ENCODE measurements at places on chromosomes 6 and 20.

DNA sequence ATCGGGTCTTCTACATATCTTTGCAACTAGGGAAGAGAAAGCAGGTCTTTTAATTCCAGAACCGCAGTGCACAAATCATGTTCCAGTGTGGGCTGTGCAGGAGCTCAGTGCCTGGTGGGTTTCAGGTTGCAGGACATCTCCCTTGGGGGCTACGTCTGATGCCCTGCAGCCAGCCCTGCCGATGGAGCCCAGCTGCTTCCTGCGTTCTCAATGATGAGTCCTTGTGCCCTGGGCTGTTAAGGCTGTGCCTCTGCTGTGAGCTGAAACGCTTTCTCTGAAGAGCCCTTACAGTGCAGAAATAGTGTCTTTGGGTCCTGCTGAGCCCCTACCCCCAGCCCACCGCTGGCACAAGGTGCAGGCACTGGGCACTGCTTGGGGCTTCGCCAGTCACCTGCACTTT is 192.9 kb downstream of the SYNDIG1 start:
- no peak for DNase-seq

DNA sequence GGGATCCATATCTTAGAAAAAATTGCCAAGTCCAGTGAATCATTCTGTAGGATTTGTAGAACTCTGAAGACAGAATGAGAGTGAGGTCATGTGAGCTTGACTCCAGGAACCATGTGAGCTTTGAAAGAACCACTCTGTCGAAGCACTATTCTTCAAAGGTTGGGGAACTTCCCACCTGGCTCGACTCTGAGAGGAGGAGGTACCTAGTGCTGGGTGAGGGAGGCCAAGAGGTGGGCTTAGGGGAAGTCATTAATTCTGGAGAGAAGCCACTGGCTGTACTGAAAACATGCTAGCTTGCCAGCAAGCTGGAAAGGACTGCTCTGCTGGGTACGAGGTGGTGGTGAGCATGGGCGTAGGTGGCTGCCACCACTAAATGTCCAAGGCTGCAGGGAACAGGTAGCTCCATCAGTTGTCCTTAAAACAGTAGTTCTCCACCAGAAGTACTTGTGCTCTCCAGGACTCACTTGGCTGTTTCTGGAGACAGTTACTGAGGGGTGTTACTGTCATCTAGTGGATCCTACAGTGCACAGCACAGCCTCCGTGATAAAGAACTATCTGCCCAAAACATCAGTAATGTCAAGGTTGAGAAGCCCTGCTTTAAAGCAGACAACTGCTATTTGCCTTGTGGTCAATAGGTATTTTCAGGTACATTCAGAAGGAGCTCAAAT is 34.7 kb upstream of the SYNJ2 start:
- DNase-seq, result no peak

- DNase-seq, result no peak
Measured at GRCh38 chr20:6605055-6605935, 162.2 kb upstream of the BMP2 start.

GRCh38 chr6:126017668-126018067 is 31.3 kb downstream of the TRMT11 start:
- no peak for DNase-seq

DNA sequence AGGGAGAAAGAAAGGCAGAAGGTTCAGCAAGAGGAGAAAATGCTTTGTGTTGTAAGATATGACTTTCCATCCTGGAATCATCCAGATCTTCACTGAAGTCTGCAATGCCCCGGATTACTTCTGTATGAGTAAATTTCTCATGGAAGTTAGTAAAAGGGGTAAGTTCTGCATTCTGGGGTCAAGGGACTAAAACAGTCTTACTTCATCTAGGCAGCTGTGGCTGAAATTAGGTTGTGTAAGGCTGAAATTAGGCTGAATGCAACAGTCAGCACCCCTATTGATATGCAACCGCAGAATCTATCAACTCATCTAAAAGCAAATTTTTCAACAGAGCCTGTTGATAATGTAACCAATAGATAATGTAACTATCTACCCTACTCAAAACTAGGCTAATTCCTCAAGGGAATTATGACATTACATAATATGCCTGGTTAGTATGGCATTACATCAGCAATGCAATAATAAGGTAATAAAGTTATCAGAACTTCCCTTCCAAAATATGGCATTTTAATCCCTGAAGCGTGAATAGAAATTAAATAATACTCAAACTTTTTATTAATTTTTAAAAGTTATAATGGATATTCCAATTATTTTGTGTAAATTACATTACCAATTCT is 671.7 kb upstream of the CITED2 start:
- DNase-seq, result no peak

DNA sequence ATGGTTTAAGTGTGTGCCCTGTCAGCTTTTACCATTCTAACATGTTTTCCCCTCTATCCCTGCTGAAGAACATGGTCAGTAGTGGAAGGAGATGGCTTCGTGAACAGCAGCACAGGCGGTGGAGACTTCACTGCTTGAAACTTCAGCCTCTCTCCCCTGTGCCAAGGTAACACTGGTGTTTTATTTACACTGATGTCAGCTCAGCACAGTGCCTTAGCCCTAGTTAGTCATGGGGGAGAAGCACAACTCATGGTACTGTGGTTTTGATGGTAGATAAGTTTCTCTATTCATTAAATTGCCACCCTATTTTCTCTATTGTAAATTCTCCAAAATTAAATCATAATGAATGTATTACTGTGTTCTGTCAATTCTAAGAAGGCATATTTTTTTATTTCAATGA is 56.6 kb downstream of the MTHFD1L start:
- no peak for DNase-seq

DNA sequence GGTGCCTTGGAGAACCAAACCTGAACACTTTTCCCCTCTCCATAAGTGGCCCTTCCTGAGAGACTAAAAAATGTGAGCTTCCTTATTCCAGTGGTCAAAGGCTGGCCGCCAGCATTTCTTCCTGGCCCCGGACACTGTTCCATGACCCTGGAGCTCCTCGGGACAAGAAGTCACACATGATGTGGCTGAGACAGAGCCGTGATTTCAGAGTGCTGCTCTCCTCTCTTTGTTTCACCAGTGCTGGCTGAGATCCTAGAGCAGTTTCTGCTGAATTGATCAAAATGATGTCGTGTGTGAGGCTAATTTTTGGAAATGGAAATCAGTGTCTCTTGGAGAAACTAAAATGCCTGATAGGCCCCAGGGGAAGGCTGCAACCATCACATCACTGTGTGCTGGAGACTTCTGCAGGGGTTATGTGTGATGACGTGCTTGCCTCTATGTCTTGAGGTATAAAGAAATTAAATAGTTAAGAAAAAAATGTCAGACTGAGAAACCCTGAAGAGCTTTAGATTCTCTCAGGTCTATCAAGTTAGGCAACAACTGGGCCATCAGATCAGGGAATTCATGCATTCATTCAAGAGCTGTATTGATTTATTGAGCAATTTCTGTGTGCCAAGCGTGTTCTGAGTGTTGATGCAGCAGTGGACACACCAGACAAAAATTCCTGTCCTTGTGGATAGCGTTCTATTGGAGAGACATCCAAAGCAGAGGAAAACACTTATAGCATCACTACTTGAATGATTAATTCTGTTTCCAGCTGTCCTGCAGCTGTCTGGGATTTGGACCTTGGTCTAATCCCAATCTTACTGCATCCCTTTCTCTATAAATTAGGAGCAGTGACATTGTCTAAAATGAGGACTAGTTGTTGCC is 72.7 kb upstream of the CCN6 start:
- no peak for DNase-seq

GRCh38 chr6:14272737-14273085 is 155.1 kb downstream of the CD83 start:
- DNase-seq, result no peak

DNA sequence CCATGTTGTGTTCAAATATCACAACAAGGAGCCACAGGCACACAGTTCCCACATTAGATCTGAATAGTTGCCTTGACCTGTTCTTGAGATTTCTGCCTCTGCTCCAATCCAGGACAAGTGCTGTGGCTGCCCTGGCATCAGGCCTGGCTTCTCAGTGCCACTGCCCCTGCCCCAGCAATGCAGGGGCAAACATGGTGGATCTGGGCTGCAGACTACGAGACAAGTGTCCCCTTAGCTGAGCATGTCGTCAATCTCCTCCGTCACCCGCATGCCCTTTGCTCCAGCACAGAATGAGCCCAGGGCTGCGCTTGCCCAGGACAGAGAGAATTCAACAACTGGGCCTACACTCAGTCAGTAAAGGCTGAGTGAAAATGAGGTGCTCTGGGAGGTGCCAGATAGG is 201.6 kb downstream of the SYNDIG1 start:
- DNase-seq, result no peak

DNA sequence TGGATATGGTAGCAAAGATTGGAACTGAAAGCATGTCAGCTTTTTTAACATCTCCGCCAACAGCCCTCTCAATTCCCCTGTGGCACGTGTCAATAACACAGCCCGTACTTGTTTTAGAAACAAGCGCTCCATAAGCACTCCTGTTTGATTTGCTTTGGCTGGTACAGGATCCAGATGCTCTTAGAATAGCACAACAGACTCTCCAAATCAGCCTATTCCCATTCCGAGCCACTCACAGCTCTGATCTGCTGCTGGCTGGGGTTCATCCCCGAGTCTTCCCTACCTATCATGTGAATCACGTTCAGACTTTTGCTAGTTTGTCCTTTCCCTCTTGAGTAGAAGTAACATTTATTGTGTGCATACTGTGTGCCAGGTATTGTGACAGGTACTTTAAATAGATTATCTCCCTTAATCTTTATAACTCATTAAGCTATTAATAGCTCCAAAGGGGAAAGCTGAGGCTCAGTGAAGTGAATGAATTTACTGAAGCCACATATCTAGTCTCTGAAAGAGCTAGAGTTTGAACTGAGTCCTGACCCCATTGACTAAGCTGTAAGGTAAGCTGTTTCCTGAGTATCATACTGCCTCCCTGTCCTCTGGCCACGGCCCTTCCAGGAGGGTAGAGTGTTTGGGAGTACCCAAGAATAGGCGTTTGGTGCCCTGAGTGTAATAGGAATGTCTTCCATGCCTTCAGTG is 46.7 kb downstream of the RALY start:
- DNase-seq, result no peak

DNA sequence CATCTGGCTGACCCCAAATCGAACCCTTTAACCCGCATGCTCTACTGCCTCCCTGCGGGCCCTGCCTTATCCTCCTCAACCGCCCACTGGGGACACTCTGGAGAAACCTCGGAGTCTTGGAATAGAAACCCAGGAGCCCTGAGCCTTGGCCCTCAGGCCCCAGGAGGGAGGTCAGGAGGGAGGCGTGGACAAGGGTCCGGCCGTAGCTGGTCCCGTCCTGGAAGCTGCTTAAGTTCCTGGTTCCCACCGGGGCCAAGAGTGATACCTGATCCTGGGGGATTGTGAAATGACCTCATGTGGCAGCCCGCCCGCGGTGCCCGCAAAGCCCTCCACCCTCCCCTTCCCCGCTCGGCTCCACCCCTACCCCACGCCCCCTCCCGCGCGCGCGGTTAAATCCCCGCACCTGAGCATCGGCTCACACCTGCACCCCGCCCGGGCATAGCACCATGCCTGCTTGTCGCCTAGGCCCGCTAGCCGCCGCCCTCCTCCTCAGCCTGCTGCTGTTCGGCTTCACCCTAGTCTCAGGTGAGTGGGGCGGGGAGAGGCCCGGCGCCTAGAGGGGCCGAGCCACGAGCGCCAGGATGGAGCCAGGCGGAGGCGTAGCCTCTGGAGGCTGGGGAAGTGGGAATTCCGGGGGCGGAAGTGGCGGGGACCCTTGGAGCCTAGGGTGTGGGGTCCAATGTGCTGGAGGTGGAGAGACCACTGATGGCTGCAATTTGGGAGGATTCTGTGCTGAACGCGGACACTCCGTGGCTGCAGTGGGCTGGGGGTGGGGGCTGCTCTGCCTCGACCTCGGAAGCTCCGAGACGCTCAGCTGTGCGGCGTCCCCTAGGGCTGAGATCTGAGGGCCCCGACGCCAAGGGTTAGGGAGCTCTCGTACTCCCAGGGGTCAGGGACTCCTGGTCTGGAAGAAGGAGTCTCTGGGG is at the start of gene WFDC2:
TSS of gene WFDC2 (plus strand) at position 418 of the 926 bp plus-strand sequence. CDS start at position 447, 29 bp downstream.
- no peak for DNase-seq

GRCh38 chr6:53410508-53411258 is 61.9 kb upstream of the ELOVL5 start:
- no peak for DNase-seq

- no peak for DNase-seq
Measured at GRCh38 chr6:26241033-26241895, 123.7 kb upstream of the BTN3A2 start.

DNA sequence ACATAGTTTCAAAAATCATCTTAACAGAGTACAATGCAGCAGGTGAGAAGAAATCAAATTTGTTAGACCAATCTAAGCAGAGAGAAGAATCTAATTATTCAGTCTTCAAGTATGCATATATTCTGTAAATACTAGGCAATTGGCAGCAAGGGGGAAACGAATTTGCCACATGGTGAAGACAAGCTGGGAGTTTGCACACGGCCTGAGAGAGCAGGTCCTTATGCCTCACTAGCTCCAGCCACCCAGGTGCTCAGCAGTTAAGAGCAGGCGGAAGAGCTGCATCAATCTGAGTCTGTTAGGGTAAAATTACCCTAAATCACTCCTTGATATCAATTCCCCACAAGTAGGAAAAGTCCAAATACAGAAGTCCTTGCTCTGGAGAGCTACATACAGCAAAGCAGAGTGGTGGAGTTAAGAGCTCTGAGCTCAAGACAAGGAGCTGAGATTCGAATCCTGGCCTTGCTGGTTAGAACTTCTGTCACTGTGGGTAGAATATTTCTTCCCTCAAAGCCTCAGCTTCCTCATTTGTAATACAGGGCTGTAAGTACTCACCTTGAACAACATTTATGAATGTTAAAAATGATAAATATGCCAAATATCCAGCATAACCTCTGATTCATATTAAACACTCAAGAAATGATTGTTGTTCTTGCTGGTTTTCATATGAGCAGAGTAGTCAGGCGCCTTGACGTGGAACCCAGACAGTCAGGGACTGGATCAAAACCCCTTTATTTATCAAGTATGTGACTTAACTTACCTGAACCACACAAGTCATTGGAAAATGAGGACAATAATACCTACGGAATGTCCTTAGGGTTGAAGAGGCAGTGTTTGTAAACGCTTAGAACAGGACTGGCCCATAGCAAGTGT is 444.2 kb downstream of the CDH26 start:
- DNase-seq, result no peak

DNA sequence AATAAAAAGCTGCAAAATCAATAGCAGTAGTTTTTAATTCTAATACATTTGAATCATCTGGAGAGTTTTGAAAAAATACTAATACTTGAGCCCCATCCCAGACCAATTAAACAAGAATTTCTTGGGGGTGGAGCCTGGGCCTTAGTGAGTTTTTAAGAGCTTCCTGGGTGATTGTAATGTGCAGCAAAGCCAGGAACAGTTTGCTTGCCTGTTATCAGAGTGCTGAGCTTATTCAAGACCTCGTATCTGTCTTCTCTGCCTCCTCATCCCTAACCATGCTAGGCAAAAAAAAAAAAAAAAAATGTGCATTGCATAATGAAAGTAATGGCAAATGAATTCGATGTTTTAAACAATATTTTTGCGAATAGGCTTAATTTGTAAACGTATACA is 36.4 kb upstream of the MYB start:
- DNase-seq, result no peak

DNA sequence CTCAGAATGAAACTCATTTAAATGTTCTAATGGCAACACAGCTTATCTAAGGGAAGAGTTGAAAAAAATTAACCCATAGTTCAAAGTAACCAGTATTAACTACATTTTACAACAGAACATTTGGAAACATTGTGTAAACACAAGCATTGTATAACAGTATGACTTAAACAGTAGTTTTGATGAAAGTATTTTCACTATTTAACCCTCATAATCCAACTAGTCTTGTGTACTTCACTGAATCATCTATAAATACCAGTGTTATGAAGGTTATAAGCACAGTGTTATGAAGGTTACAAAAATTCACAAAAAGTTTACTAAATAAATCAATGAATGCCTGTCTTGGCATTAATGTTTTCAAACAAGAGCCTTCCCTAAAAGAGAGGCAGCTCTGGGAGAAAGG is 66.5 kb downstream of the REV3L start:
- no peak for DNase-seq

GRCh38 chr20:35472209-35472608 is 16.8 kb downstream of the CEP250 start:
- DNase-seq, result no peak
